ENCODE measurements at places on chromosomes 4 and X.

DNA sequence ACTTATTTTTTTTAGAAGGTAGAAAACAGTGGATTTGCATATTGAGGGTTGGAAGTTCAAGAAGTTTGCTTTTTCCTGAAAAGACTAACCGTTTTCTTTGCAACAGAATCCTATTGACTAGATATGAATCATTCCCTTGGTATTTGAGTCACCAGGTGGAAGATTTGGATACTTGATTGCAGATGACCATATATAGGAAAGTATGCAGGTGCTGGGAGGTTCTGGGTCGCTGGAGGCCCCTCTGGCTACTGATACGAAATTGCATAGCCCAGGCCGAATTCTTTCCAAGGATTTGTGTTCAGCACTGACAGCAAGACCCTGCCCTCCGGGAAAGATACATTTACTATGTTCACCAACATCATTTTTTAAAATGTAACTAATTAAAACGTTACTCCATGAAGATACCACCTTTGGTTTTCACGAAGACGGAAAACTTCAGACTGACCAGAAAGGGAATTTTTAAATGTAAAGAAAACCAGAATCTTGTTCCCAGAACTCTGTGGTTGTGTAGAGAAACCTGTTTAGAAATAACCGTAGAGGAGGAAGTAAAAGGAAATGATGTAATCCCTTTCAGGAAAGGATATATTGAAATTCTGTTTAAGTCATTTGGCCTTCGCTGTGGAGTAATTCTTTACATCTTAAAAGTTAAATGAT is 946 bp downstream of the ANXA3 start:
- peaks cover 18% of the 10 kb centered on the region for H3K27me3 ChIP-seq
- peak overlapping the region; percentile 39 for H3K27ac ChIP-seq
- DNase-seq, result no peak
- peaks cover 23% of the 10 kb centered on the region for H3K4me1 ChIP-seq

DNA sequence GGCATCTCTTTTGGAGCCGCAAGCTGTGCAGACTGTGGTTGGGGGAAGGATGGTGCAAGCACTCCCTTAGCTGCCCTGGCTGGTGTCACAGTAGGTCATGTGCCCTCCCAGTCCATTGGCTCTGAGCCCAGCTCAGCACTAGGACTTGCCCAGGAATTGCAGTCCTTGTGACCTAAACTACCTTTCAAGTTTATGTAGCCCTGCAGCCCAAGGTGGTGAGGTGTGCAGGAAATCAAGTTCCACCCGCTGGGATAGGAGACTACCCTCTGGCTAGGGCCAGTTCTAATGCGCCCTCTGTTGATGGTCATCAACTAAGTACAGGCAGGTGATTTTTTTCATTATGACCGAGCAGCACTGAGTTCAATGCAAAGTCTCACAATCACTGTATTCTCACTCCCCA is 335.2 kb downstream of the UBE2NL start:
- H3K36me3 ChIP-seq, result no peaks in the 10 kb centered on the region
- no peak for DNase-seq
- H3K4me1 ChIP-seq, result no peaks in the 10 kb centered on the region
- H3K4me3 ChIP-seq, result no peak overlapping the region

DNA sequence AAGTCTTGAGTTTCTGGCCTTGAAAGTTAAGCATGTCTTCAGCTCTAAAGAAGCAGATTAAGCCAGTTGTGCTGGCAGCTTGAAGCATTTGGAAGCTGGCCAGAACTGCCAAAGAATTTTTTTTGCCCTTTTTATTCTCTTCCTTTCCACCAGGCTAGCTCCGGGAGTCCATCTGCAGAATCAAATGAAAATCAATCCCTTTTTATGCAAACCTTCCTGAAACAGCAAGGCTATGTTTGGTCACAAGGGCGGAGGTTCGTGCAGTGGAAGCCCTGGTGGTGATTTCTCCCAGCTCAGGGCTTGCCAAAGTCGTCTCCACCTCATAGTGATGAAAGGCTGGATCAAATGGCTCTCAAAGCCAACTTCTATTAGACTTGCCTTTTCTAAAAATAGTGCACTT is 21.6 kb upstream of the C4orf54 start:
- no peaks in the 10 kb centered on the region for H3K36me3 ChIP-seq
- DNase-seq, result no peak
- H3K27me3 ChIP-seq, result peaks cover 24% of the 10 kb centered on the region
- H3K4me1 ChIP-seq, result no peaks in the 10 kb centered on the region
- H3K4me3 ChIP-seq, result no peak overlapping the region

GRCh38 chrX:109889289-109890006 is 113.5 kb upstream of the TMEM164 start:
- H3K4me1 ChIP-seq, result no peaks in the 10 kb centered on the region
- H3K36me3 ChIP-seq, result no peaks in the 10 kb centered on the region
- no peak overlapping the region for H3K4me3 ChIP-seq
- H3K27me3 ChIP-seq, result peaks cover 2% of the 10 kb centered on the region

DNA sequence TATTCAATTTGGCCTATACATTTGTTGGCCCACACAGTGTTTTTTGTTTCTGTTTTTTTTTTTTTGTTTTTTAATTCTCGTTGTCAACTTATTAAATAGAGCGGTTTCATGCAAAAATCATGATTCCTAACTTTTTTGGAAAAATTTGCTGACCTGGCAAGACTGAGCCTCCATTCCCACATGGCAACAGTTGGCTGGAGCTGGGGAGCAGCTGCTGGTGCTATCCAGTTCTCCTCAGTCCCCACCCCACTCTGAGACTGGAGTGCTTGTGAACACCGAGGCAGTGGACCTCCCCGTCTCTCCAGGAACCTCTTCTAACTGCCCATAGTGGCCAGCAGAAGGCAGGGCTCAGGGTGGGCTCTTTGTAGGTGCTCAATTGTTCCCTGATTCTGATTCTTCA is 95.7 kb upstream of the OTUD4 start:
- no peak for DNase-seq
- H3K27ac ChIP-seq, result no peak overlapping the region
- H3K36me3 ChIP-seq, result no peaks in the 10 kb centered on the region
- H3K27me3 ChIP-seq, result peaks cover 2% of the 10 kb centered on the region

DNA sequence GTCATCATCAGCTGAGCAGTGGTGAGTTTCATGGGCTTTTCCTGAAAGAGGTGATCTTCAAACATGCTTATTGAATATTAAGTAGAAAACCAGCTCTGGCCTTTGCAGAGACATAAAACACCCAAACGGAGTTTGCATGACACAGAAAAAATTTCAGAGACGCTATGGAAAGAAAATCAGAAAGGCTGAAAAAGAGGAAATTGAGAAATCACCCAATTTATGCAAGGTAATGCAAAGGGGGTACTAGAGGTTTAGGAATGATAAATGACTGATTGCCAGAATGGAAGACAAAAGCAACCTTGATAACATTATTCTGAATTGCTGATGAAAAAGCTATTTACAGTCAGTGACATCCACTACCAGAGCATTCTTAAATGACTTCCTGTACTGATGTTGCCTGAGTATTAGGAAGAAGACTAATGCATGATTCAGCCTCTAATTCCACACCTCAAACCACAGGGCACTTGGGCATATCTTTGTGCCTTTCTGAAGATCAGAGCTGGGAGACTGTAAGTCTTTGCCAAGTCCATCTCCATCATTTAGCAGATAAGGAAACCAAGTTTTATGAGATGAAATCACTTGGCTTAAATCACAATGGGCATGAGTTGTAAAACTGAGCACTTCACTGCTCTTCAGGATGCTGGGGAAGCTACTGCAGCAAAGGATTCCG is 565.7 kb downstream of the PPARGC1A start:
- H3K36me3 ChIP-seq, result no peaks in the 10 kb centered on the region
- H3K27me3 ChIP-seq, result peaks cover 2% of the 10 kb centered on the region
- no peak overlapping the region for H3K27ac ChIP-seq
- no peak overlapping the region for H3K4me3 ChIP-seq
- DNase-seq, result no peak

DNA sequence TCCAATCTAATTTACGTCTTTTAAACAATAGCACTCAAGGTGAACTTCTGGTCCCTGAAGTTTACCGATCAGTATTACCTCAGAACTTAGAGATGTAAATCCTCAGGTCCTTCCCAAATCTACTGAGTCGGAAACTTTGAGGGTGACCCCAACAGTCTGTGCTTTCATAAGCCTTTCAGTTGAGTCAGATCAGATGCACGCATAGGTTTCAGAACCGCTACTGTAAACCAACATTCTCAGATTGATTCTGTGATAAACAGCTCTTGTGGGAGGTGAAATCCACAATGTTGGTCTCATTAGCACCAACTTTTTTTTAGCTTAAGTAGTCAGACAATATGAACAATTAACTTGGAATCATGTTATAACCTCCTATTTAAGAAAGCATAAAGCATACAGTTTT is 86.0 kb downstream of the WWC2 start:
- H3K27ac ChIP-seq, result no peak overlapping the region
- no peak for DNase-seq
- H3K36me3 ChIP-seq, result peaks cover 1% of the 10 kb centered on the region
- H3K27me3 ChIP-seq, result peaks cover 24% of the 10 kb centered on the region

DNA sequence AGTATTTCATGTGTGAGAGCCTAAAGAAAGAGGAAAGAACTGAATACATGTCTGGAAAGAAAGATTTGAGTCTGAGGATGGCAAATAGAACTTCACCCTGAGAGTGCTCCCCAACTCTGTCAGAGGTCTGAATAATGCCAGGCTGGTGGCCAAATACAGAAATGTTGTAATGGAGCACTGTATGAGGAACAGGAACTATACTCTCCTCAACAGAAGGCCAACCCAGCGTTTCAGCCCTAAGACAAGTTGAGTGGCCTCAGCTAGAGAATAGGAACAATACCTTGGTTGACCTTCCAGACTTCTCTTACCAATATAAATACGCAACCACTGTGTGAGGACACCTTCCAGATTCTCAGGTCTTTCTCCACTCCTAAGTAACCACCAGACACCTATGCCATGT is 94.5 kb upstream of the STIM2 start:
- H3K4me3 ChIP-seq, result no peak overlapping the region
- H3K36me3 ChIP-seq, result peaks cover 6% of the 10 kb centered on the region
- no peaks in the 10 kb centered on the region for H3K27me3 ChIP-seq
- H3K4me1 ChIP-seq, result peaks cover 8% of the 10 kb centered on the region
- H3K27ac ChIP-seq, result no peak overlapping the region
- DNase-seq, result no peak

DNA sequence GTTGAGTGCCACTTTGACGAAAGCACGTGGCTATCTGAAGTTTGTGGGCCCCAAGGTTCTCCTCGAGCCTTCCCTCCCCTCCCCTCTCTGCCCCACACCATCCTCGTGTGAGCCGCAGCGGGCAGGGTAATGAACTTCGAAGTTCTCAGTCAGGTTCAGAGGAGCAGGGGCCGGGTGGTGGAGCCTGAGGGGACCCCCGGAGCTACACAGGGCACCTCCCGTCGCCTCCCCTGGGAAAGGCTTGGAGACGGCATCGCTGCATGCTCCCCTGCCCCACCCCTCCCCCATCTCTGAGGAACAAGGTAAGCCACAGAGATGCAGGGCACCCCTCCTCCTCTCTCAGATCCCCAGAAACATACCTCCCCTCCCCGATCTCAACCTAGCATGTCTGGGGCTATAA is 2.8 kb upstream of the NKX1-1 start:
- H3K4me3 ChIP-seq, result no peak overlapping the region
- peaks cover 38% of the 10 kb centered on the region for H3K27me3 ChIP-seq
- H3K4me1 ChIP-seq, result peaks cover 7% of the 10 kb centered on the region
- peaks cover 2% of the 10 kb centered on the region for H3K36me3 ChIP-seq

DNA sequence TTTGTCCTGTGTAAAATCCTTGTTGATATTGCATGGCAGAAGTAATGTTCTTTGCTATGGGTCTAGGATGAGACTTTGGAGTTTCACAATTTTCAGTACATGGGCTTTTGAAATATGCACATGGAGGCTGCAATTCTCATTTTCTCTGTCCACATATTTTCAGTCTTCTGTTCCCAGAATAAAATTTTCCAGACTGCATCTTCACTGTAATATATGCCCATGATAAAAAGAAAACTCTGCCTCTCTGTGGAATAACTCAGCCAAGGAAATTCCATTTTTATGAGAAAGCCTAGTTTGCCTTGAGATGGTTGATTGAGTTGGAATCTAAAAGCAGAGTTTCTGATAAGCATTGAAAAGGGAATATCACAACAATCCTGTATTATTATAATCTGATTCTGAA is 601.4 kb upstream of the AADAT start:
- DNase-seq, result no peak
- H3K4me3 ChIP-seq, result no peak overlapping the region
- no peaks in the 10 kb centered on the region for H3K27me3 ChIP-seq
- H3K36me3 ChIP-seq, result no peaks in the 10 kb centered on the region
- H3K27ac ChIP-seq, result no peak overlapping the region
- H3K4me1 ChIP-seq, result no peaks in the 10 kb centered on the region

GRCh38 chrX:37075892-37076595 is 67.9 kb downstream of the FAM47C start:
- DNase-seq, result no peak
- no peak overlapping the region for H3K4me3 ChIP-seq
- no peaks in the 10 kb centered on the region for H3K27me3 ChIP-seq
- H3K36me3 ChIP-seq, result no peaks in the 10 kb centered on the region

- peaks cover 31% of the 10 kb centered on the region for H3K36me3 ChIP-seq
- H3K27me3 ChIP-seq, result no peaks in the 10 kb centered on the region
- no peak for DNase-seq
Measured at GRCh38 chr4:55466001-55466400, 70.2 kb downstream of the TMEM165 start.

DNA sequence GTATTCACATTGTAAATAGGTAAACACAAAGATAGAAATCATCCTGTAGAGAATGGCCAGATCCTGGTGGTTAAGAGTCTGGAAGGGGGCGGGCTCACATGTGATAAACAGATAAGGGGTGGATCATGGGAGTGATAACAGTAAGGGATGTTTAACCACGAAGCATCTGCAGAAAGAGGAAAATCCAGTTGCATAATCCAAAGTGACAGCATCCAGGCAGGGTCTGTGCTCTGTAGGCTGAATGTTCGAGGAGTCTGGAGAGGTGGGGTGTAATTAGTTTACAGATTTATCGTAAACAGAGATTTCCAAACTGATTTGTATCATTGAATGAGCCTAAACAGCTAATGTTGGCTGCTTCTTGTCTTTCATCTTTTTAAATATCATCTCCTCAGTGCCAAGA is 1009.8 kb upstream of the SLIT2 start:
- no peak overlapping the region for H3K4me3 ChIP-seq
- H3K4me1 ChIP-seq, result no peaks in the 10 kb centered on the region
- DNase-seq, result no peak
- no peak overlapping the region for H3K27ac ChIP-seq
- H3K36me3 ChIP-seq, result no peaks in the 10 kb centered on the region
- H3K27me3 ChIP-seq, result no peaks in the 10 kb centered on the region
